ENCODE measurements at places on chromosomes 5 and 9.

GRCh38 chr9:33988219-33988890, 60.3 kb downstream of the UBAP2 start:
- DNase-seq, result no peak

DNA sequence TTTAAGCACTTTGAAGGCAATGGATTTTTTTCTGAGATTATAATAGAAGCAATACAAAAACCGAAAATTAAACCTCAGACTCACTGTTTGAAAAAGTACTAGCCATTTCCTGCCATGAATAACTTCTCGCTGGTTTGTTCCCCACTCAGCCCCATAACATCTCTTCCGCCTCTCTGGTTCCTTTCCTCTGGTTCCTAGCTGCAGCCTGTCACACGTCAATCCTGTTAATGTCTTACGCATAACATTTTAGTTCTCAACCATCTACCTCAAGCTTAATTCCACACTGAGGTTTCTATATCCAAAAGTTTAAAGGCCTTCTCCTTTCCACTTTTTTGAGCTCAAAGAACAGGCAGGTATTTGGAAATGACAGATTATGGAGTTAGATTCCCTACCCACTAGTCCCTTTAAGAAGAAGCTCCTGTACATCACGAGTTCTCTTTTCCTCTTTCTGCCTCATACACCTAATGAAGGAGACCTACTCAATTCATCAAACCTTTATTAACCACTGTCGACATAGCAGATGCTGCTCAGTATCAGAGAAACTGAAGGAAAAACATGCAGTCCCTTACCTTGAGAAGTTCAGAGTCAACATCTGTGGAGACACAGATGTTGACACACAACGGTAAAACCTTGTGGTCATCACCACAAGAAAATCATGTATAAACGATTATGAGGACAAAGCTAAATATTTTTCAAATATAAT, 243.0 kb upstream of the PTGER4 start:
- DNase-seq, result no peak

DNA sequence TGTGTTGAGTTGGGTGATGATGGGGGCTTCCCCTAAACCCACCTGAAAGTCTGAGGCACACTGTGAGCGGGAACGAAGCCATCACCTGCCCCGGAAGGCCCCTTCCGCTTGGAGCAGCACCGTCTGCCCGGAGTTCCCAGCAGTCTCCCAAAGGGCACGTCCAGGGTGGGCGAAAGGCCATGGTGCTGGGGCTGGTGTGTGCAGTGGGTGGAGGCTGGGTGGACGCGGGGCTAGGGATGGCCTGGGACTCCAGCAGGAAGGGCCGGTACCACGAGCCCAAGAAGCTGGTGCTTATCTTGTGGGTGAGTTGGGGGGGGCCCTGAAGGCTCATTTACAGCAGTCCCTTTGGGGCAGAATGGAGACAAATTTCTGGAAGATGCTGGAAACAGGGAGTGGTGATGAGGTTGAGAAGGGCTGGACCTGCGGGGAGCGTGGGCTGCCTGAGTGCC, 4.6 kb downstream of the FLT4 start:
- DNase-seq, result no peak

- DNase-seq, result no peak
These were observed 1060.5 kb upstream of the DMAC1 start for GRCh38 chr9:8860086-8860485.

DNA sequence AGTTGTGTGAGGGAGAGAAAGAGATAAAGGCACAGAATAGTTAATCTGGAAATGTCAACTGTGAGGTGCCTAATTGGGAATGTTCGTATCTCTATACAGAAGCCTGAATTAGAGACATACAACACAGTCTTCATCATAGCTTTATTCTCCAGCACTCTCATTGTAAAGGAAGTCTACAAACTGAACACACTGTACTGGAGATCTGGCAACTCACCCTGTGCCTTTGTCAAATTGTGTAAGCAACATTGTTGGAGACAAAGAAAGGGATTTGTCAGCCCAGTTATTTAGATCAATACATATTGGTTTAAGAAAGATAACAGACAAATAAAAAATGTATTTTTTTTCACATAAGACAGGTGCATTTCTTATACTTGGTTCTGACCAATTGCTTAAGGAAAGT, 832.9 kb upstream of the DMAC1 start:
- no peak for DNase-seq

DNA sequence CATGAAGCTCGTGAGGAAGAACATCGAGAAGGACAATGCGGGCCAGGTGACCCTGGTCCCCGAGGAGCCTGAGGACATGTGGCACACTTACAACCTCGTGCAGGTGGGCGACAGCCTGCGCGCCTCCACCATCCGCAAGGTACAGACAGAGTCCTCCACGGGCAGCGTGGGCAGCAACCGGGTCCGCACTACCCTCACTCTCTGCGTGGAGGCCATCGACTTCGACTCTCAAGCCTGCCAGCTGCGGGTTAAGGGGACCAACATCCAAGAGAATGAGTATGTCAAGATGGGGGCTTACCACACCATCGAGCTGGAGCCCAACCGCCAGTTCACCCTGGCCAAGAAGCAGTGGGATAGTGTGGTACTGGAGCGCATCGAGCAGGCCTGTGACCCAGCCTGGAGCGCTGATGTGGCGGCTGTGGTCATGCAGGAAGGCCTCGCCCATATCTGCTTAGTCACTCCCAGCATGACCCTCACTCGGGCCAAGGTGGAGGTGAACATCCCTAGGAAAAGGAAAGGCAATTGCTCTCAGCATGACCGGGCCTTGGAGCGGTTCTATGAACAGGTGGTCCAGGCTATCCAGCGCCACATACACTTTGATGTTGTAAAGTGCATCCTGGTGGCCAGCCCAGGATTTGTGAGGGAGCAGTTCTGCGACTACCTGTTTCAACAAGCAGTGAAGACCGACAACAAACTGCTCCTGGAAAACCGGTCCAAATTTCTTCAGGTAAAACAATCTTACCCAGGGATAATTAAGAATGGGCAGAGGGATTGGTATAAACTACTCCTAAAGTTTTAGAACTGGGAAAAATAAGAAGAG, 12.9 kb downstream of the ITGA1 start:
- DNase-seq, result peak; percentile 77

DNA sequence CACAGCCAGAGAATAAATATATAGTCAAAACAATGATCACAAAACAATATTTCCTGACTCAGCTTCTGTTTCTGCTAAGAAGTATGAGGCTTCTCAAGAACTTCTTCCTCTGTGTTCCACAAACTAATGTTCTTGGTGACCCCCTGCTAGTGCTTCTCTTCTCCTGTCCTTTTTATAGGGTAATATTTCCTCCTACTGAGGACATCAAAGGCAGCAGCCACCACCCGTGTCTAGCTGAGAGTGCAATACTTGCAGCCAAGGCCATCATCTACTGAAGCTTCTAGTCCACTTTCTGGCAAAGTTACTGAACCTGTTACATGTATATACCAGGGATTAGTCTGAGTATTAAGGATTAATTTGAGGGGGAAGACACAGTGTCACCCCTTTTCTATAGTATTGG, 83.7 kb upstream of the SLC12A2 start:
- DNase-seq, result no peak
